Uterus (tissue), 4 donors: ENCODE measurements at places on chromosomes 11 and 22. TPM values are rescaled to one million over a fixed set of nuclear protein-coding genes. Genes with fewer than 3 reads are reported as not detected.
A peak's percentile ranks its signal among the peaks of the same experiment; 100 is the strongest.

DNA sequence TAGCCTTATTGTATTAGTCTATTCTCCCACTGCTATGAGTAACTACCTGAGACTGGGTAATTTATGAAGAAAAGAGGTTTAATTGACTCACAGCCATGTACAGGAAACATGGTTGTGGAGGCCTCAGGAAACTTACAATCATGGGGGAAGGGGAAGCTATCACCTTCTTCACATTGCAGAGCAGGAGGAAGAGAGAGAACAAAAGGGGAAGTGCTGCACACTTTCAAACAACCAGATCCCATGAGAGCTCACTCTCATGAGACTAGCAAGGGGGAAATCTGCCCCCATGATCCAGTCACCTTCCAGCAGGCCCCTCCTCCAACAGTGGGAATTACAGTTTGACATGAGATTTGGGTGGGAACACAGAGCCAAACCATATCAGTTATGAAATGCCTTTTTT is 179.4 kb downstream of the ARHGAP42 start:
- no peaks in the 10 kb centered on the region for H3K4me1 ChIP-seq
- H3K27ac ChIP-seq = no peak overlapping the region
- DNase-seq = no peak
- H3K36me3 ChIP-seq = no peaks in the 10 kb centered on the region
- H3K4me3 ChIP-seq = no peak overlapping the region

DNA sequence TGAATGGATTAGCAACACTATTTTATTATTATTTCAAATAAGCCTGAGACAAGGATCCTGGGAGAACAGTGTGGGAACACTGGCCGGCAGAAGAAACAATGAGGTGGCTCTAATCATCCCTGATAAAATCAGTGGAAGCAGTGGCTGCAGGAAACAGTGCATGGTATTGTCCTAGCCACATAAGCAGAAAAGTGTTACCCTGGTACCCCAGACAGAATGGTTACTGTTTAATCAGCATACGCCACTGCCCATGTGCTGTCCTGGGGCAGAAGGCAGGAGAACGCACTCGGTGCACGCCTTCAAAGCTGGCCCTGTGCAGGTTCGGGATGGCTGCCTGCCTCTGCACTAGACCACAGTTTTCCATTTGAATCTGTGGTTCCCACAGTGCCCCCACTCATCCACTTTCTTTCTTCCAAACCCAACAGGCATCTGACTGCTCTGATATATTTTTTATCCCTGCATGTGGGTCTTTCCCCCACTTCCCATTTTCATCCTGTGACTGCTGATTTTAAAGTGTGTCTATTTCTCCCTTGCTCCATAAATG is 25.7 kb downstream of the OPCML start:
- no peak overlapping the region for H3K27ac ChIP-seq
- no peak for DNase-seq
- no peaks in the 10 kb centered on the region for H3K4me1 ChIP-seq
- H3K36me3 ChIP-seq = no peaks in the 10 kb centered on the region

- no peak for DNase-seq
- no peak overlapping the region for H3K4me3 ChIP-seq
- no peaks in the 10 kb centered on the region for H3K36me3 ChIP-seq
- no peaks in the 10 kb centered on the region for H3K4me1 ChIP-seq
These were observed 123.3 kb upstream of the RCN1 start for GRCh38 chr11:31967404-31968130.

DNA sequence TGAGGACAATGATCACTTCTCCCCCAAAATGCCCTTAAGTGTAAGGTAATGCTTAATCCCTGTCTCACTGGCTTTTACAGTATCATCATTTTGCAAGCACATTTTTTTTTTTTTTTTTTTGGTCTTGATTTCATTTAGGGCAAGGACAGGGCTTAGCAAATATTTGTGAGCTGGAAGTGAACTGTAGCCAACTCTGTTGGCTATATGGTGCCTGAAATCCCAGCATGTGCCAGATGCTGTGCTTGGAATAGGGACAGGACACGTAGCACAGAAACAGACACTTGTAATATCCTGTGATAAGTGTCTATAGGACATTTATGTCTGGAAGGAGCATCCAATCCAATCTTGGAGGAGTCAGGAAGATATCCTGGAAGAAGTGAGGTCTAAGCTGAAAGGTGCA is 198.3 kb downstream of the NAV2 start:
- no peaks in the 10 kb centered on the region for H3K4me1 ChIP-seq
- H3K4me3 ChIP-seq = no peak overlapping the region
- no peaks in the 10 kb centered on the region for H3K27me3 ChIP-seq
- no peaks in the 10 kb centered on the region for H3K36me3 ChIP-seq
- H3K27ac ChIP-seq = no peak overlapping the region

The GGTLC2 gene
- not detected for total RNA-seq

GRCh38 chr11:128209138-128209435 is 378.3 kb downstream of the ETS1 start:
- no peak for DNase-seq
- H3K27ac ChIP-seq = no peak overlapping the region
- H3K36me3 ChIP-seq = no peaks in the 10 kb centered on the region
- H3K27me3 ChIP-seq = no peaks in the 10 kb centered on the region
- H3K4me1 ChIP-seq = no peaks in the 10 kb centered on the region

The TEX12 gene
- total RNA-seq = 1.3 TPM

The OR4A16 gene
- not detected for total RNA-seq

DNA sequence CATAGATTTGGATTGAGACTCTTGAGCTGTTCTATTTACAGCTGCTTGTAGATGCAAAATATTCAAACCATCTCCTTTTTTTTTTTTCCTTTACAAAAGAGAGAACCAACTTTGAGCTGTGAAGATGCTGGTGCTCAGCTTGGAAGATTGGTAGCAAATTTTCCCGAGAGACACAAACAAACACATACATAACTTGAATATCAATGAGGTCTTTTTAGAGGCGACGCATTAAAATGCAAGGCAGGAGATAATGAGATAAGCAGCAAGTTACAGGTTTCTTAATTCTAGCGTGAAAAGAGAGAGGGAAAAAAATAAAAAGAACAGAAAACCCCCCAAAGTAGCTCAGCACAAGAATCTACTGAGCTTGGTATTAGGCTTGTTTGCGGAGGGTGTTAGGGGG is 247.0 kb upstream of the SORL1-AS1 start:
- DNase-seq = no peak
- no peaks in the 10 kb centered on the region for H3K4me1 ChIP-seq
- no peak overlapping the region for H3K27ac ChIP-seq
- H3K36me3 ChIP-seq = no peaks in the 10 kb centered on the region
- no peaks in the 10 kb centered on the region for H3K27me3 ChIP-seq

GRCh38 chr11:119431523-119431922 is 8.6 kb upstream of the THY1 start:
- H3K4me1 ChIP-seq = no peaks in the 10 kb centered on the region
- H3K36me3 ChIP-seq = no peaks in the 10 kb centered on the region
- no peak overlapping the region for H3K27ac ChIP-seq
- no peak for DNase-seq

GRCh38 chr11:67522844-67523555 is at the start of gene CABP2:
Gene CABP2, minus strand, starts transcription at chr11:67523446. Its CDS starts 120 bp downstream, at chr11:67523326.
- H3K4me3 ChIP-seq = no peak within 1 kb of the TSS
- H3K27ac ChIP-seq = no peak within 1 kb of the TSS
- H3K36me3 ChIP-seq = no peaks in the 10 kb centered on the region
- H3K4me1 ChIP-seq = no peaks in the 10 kb centered on the region

- H3K4me3 ChIP-seq = peak overlapping the region; percentile 61
- H3K4me1 ChIP-seq = peaks cover 21% of the 10 kb centered on the region
- peak overlapping the region; percentile 94 for H3K27ac ChIP-seq
- H3K36me3 ChIP-seq = no peaks in the 10 kb centered on the region
These were observed 1.4 kb downstream of the PLXNB2 start for GRCh38 chr22:50305923-50306566.

- DNase-seq = peak; percentile 51
- H3K4me1 ChIP-seq = no peaks in the 10 kb centered on the region
- no peaks in the 10 kb centered on the region for H3K36me3 ChIP-seq
- H3K27ac ChIP-seq = peak overlapping the region; percentile 45
These were observed 4.0 kb downstream of the TECTA start for GRCh38 chr11:121105063-121105480.

- H3K27me3 ChIP-seq = no peaks in the 10 kb centered on the region
- H3K4me3 ChIP-seq = no peak overlapping the region
- DNase-seq = no peak
- H3K27ac ChIP-seq = no peak overlapping the region
- H3K36me3 ChIP-seq = no peaks in the 10 kb centered on the region
These were observed 1225.7 kb downstream of the JRKL start for GRCh38 chr11:97615546-97615945.

DNA sequence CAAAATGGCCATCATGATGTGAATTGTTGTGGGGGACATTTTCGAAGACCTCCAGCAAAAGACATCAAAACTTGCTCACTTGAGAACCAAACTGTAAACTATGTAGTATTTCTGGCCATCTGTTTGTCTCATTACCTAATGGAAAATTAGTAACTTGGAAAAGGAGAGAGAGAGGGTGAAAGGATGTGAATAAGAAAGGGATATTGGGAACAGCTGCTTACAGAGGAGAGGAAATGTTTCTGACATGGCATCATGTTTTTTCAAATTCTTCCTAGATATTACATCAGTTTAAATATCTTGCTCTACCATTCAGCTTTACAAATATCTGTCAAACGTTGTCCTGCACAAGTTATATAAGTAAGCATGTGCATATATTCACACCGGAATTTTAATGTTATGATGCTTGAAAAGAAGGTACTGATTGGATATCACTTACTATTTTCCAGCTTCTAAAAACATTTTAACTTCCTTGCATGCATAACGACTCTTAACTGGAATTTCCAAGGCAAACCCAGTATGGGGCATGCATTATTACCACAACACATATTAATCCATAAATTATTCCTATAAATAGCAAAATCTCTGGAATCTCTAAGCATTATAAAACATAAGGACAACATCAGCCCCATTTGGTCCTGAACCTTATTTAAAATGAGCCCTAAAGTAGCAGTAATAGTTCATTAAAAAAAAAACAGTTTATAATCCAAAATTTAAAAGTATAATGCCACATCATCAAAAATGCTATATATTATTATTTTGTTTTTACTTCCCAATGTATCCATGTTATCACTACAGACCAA is 20.0 kb downstream of the GUCY1A2 start:
- H3K4me1 ChIP-seq = no peaks in the 10 kb centered on the region
- no peaks in the 10 kb centered on the region for H3K36me3 ChIP-seq
- no peak overlapping the region for H3K4me3 ChIP-seq
- H3K27me3 ChIP-seq = no peaks in the 10 kb centered on the region
- DNase-seq = no peak

The RIMBP3C gene
- not detected for total RNA-seq

DNA sequence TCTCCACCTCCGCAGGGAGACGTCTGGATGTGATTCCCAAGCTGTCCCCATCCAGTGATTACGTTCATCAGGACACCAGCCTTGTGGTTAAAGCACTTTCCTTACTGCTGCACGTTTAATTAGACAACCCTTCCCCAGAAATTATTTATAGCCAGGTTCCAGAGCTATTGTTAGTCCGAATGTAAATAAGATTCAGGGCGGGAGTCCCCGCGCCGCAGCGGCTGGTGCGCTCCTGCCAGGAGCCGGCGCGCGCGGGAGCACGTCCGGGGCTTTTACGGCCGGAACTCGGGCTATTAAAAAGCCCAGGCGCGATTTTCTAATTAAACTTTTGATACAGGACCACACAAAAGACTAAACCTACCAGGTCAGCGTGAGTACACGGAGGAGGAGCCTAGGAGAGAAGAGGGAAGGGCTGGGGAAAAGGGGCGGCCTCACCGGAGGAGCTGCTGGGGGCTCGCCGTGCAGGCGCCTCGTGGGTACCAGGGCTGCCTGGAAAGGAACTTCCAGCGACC is 538.3 kb downstream of the OPCML start:
- no peaks in the 10 kb centered on the region for H3K36me3 ChIP-seq
- no peaks in the 10 kb centered on the region for H3K27me3 ChIP-seq
- no peaks in the 10 kb centered on the region for H3K4me1 ChIP-seq
- DNase-seq = no peak

DNA sequence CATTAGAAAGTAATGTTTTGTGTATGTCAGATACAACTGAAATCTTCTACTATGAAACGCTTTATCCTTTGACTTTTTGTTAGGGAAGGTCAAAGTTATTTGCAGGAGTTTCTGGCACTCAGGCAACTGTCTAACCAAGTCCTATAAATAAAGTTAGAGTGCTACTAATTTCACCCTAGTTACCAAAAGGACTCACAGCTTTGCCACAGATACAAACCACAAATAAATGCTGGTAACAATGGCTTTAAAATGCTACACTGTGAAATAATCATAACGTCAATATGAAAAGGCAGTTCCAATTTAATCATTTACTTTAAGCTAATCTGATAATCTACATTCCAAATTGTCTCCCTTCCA is 124.3 kb downstream of the RBFOX2 start:
- H3K36me3 ChIP-seq = no peaks in the 10 kb centered on the region
- DNase-seq = no peak
- H3K4me1 ChIP-seq = no peaks in the 10 kb centered on the region

GRCh38 chr11:3738241-3738640 is 59.1 kb downstream of the NUP98 start:
- H3K27ac ChIP-seq = no peak overlapping the region
- no peak overlapping the region for H3K4me3 ChIP-seq
- H3K27me3 ChIP-seq = no peaks in the 10 kb centered on the region
- DNase-seq = no peak

- no peak for DNase-seq
- no peaks in the 10 kb centered on the region for H3K36me3 ChIP-seq
- H3K27ac ChIP-seq = peak overlapping the region; percentile 95
- H3K27me3 ChIP-seq = no peaks in the 10 kb centered on the region
- H3K4me1 ChIP-seq = peaks cover 6% of the 10 kb centered on the region
These were observed 407 bp downstream of the QSER1 start for GRCh38 chr11:32893093-32893342.

GRCh38 chr11:113015098-113015455 is 53.9 kb downstream of the NCAM1 start:
- no peak overlapping the region for H3K4me3 ChIP-seq
- no peak overlapping the region for H3K27ac ChIP-seq

DNA sequence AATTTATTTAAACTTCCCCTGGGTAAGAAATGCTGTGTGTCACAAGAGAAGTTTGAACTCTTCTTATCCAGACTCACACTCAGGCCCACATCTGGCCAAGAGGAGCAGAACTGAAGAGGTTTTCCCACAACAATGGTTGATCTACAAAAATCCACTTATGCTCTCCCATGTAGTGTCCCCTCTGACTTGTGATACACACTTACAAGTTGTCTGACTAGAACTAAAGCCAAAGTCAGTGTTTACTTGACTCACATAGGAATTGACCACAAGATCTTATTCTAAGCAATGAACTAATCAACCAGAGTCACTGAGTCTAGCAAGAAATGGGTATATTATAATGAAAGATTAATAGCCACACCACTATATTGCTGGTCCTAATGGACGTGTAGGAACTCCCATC is 133.0 kb downstream of the ATG16L2 start:
- H3K4me1 ChIP-seq = no peaks in the 10 kb centered on the region
- H3K4me3 ChIP-seq = no peak overlapping the region
- no peak overlapping the region for H3K27ac ChIP-seq
- no peak for DNase-seq
- no peaks in the 10 kb centered on the region for H3K36me3 ChIP-seq
- H3K27me3 ChIP-seq = no peaks in the 10 kb centered on the region

DNA sequence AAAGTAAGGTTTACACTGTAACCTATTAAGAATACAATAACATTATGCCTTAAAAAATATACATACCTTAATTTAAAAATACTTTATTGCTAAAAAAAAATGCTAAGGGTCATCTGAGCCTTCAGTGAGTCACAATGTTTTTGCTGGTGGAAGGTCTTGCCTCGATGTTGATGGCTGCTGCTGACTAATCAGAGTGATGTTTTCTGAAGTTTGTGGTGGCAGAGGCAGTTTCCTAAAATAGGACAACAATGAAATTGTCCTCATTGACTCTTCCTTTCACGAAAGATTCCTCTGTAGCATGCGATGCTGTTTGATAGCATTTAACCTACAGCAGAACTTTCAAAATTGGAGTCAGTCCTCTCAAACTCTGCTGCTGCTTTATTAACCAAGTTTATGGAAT is 97.6 kb downstream of the FAT3 start:
- no peak overlapping the region for H3K27ac ChIP-seq
- H3K4me3 ChIP-seq = no peak overlapping the region
- H3K36me3 ChIP-seq = no peaks in the 10 kb centered on the region
- DNase-seq = no peak
- no peaks in the 10 kb centered on the region for H3K27me3 ChIP-seq
- H3K4me1 ChIP-seq = no peaks in the 10 kb centered on the region
